A549 treated with GW870086 at 1 μM for 4 hours (cell line): ENCODE measurements at places on chromosomes 12 and 14. TPM values are rescaled to one million over a fixed set of nuclear protein-coding genes. Genes with fewer than 3 reads are reported as not detected.

Gene PPP1R13B
- total RNA-seq, result 4.2 to 5.7 TPM (median 4.6 TPM) in 5 replicates

Gene OR4Q2
- not detected in 5 replicates for total RNA-seq

Gene GLT8D2
- total RNA-seq, result 0.09 to 0.59 TPM (median 0.25 TPM) in 5 replicates

Gene SLC5A8
- not detected in 5 replicates for total RNA-seq

Gene SLC6A12
- total RNA-seq, result 0.72 to 1.4 TPM (median 1.1 TPM) in 5 replicates

Gene CIDEB
- total RNA-seq, result 0.17 to 0.72 TPM (median 0.19 TPM) in 5 replicates
